ENCODE measurements at places on chromosomes 16 and 17.

DNA sequence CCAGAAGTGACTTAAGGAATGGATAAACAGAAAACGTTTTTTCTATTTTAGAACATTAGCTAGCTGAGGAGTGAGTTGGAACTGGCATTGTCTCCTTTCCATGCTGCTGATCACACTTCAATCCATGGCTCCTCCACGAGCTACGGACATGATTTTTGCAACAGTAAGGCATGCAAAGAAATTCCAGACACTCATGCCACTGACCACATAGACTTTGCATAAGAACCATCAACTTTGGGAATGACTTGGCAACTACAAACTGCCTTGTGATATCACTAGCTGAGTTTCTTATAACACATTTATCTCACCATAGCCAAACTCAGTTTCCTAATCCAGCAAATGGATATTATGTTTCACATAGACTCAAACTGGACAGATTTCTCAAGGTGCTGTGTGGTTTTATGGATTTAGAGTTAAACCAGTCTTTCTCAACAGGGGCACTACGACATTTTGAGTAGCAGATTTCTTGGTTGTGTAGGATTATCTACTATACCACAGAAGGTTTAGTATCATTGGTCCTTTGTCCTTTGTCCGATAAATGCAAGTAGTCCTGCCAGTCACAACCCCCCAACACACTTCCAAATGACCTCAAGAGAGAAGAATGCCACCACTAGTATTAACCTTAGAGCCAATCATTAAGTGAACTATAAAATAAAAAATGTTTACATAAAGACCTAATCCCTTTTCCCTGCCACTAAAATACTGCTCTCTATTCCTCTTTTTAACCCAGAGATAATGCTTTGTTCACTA is 48.3 kb upstream of the C17orf78 start:
- DNase-seq, result no peak

DNA sequence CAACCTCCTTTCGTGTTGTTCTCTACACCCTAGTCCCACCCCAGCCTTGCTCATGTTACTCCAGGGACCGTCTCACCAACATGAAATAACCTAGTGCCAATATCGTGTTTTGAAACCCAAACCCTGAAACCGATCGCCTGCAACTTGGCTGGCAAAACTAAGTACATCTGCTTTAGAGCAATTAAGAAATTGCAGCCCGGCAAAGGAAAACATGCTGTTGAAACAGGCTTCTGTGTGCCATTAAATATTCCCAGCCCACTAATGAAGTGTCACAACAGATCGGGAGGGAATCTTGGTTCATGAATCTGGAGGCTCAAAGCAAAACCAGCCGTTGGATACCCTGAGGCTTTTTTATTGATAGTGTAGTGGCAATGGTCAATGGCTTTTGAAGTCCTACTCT is 48.3 kb upstream of the GPR139 start:
- no peak for DNase-seq

- DNase-seq, result no peak
These were observed 10.0 kb downstream of the MAP2K3 start for GRCh38 chr17:21294321-21295035.

DNA sequence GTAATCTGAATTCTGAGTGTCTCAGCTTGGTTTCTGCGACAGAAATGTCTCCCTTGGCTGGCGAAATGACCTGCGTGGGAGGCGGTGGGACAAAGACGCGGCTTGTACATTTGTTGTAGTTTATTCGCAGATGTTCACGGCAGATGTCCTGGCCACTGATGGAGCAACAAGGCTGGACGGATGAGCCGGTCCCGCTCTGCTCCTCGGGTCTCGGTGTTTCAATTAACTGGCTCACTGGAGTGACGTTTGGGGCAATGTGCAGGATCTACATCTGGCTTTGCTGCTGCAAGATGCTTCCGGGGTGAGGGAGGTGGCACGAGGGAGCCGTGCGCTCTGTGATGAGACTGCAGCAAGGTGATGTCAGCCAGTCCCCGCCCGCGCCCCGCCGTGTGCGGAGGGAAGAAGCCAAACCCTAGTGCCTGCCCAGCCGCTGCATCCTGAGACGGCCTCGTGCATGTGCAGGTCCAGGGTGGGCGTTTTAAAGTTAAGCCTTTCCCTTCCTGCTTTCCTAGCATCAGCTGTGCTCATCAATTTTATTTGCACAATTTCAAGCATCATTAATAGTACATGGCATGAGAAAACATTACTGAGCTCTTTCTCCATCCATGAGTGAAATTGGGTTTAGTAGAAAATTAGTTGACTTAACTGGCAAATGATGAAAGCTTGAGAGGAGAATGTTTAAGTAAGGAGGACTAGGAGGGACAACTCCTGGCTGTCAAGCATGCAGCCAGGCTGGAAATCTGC is 44.4 kb downstream of the MGAT5B start:
- DNase-seq, result no peak

- DNase-seq, result no peak
These were observed 7.9 kb downstream of the MSI2 start for GRCh38 chr17:57264250-57264649.

GRCh38 chr17:49494986-49495841 is at the start of gene NGFR:
TSS of gene NGFR (plus strand) at chr17:49495293. CDS start at chr17:49495418, 125 bp downstream.
- DNase-seq, result peak; percentile 69

- DNase-seq, result no peak
These were observed 92.2 kb upstream of the AMZ2 start for GRCh38 chr17:68155692-68156091.

- no peak for DNase-seq
These were observed 2.7 kb downstream of the NUFIP2 start for GRCh38 chr17:29291163-29291752.

Measured in activated naive CD8-positive, alpha-beta T cell treated with anti-CD3 and anti-CD28 coated beads for 36 hours (primary cell).